ENCODE measurements at places on chromosomes 3 and 15. TPM values are rescaled to one million over a fixed set of nuclear protein-coding genes. Genes with fewer than 3 reads are reported as not detected.

The MUSTN1 gene
- total RNA-seq = 1.0 TPM

The CCDC54 gene
- total RNA-seq = not detected

The GUCA1C gene
- total RNA-seq = not detected

The GOLGA8J gene
- not detected for total RNA-seq
